ENCODE measurements at places on chromosomes 11 and 22.

DNA sequence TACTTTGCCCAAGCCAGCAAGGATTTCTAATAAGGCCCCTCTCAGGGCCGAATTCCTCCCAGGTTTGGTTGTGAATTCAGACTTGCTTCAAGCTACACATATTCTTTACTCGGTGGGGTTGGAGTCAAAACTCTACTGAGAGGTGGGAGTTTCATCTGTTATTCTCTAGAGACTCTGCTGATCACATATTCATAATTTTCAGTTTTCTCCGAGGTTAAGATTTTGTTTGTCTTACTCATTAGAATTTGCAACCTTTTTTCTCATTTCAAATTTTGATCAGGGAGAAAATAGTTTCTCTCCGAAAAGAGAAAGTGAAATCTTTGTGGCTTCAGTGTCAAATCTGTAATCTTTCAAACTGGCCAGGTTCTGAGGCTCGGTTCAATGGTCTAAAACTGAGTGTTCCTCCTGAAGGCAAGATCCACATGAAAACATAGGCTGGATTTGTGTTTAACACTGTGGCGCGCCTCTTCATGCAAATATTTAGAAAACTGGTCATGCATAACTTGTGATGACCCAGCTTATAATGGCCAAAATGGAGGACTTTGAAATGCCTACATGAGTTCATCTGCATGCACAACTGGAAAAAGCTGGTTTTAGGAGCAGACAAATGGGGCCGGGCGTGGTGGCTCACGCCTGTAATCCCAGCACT is 21.5 kb upstream of the GSTP1 start:
- DNase-seq: no peak

- no peak for DNase-seq
Observed at GRCh38 chr11:116100016-116100415, 595.8 kb upstream of the CADM1 start.

DNA sequence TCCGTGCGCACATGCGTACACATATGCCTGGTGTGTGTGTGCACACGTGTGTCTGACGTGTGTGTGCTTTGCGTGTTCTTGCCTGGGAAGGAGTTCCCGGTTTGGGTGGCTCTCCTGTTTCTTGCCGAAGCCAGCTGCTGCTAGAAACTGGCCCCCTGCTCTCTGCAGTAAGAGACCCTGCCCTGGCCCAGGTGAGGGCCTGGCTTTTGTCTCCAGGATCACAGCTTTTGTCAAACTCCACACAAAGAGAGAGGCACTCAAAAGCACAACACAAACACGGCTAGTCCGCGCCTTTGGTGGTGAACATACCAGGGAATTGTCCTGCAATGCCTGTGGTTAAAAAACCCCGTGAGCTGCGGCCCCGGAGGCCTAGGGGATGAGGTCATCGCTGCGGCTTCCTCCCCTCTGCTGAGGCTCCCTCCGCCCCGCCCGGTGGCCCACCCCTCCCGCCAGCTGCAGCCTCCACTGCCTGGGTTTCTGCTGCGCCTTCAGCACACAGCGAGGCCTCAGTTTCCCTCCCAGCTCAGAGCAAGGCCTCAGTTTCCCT is 88.9 kb downstream of the KCNQ1 start:
- DNase-seq: peak; percentile 92

GRCh38 chr11:76778874-76779273 is 4.3 kb upstream of the TSKU start:
- DNase-seq: no peak

GRCh38 chr11:6418557-6419008 is 311 bp downstream of the APBB1 start:
- peak; percentile 22 for DNase-seq

DNA sequence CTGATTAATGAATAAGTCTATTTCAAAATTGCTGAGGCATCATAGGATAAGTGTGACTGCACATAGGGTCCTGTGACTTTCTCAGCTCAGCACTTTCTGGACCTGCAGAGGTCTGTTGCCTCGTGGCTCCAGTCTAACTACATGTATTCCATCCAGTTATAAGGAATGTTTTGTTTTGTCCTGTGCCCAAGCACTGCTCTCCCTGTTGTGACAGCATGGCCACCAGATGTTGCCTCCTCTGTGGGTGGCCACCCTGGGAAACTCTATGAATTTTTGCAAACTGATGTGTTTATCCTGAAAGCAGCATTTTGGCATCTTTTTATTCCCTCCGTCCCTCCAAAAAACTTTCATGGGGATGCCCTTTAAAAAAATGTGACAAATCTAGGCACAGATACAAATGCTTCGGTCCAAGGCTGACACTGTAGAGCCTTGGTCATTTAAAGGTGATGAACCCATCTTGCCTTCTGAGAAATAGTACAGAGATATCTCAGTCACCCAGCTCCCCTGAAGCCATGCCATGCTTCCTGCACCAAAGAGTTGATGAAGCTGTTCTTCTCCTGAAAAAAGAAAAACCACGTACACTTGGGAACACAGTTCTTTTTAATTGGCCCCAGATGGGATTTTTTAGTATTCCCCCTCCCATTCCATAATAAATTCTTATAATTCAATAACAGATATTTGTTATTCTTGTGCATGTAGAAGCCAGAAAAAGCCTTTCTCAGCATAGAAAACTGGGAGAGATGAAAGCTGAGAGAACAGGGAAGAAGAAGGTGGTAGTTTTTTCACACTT is 72.6 kb downstream of the CCDC34 start:
- no peak for DNase-seq

DNA sequence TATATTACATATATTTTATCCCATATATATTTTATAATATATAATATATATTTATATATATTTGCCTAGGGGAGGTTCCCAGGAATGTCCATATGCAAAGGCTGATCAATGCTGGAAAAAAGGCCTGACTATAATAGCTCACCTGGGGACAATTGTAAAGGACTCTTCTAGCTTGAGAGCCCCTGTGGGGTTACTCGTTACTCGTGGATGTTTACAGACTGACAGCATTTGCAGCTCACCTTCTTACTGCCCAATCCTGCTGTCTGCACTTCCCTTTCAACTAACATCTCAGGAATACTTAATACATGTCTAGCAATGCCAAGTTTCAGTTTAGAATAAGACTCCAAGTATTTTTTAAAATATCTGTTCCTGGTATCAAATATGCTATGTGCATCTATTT is 1365.4 kb upstream of the RAG2 start:
- no peak for DNase-seq

All from HTR-8/SVneo (cell line).